ENCODE measurements at places on chromosomes 7 and 10.
A peak's percentile ranks its signal among the peaks of the same experiment; 100 is the strongest.

DNA sequence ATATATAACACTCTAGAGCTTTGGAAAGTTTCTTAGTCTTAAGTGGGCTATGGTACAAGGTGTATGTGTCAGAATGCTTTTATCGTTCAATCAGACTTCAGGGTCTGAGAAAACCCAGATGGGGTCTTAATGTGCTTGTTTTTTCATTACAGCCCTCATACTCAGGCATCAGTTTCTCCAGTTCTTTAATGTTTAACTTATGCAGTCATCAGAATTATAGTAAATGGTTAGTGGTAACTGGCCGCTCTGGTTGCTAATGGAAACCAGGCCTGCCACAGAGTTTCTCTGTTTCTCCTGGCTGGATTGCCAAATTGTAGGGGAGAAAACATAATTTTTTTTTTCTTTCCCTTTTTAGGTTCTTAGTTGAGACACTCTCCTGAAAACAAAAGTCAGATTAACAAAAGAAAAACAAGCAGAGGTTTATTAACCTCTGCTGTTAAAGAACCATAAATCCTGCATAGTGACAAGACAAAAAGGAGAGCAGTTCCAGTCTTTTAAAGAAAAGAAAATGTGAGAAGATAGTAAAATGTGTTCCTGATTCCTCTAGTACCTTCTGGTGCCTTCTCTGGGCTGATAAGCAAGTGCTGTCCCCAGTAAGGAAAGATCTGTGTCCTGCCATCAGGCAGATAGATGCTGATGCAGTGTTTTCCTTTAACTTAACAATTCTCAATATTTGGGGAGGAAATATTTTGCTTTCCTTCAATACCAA lies 21.5 kb upstream of the GHITM start:
- DNase-seq = no peak

GRCh38 chr10:68218786-68219185 lies 13.1 kb downstream of the ATOH7 start:
- no peak for DNase-seq

GRCh38 chr10:7077880-7078279 lies 333.0 kb downstream of the SFMBT2 start:
- no peak for DNase-seq

DNA sequence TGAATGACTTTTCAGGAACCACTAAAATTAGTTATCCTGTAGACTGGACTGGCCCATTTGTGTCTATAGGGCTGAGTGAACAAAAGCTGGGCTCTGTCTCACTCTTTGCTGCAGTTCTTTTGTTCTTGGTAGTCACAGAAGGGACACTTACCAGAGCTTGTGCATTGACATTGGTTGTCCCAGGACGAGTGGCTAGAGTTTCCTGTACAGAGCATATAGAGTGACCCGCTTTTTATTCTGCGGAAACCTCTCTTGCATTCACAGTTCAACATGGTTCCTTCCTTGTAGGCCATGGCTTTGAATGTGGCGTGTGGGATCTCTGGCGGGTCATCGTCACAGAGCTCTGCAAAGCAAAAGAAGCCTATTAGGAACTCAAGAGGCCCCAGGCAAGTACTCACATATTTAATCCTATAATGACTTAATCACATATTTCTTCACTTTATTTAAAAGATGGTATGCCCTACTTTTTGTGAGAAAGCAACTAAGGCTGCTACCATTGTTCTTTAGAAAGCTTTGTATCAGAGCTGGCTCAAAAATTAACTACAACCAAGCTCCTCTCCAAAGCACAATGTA lies 36.4 kb downstream of the IL2RA start:
- no peak for DNase-seq

DNA sequence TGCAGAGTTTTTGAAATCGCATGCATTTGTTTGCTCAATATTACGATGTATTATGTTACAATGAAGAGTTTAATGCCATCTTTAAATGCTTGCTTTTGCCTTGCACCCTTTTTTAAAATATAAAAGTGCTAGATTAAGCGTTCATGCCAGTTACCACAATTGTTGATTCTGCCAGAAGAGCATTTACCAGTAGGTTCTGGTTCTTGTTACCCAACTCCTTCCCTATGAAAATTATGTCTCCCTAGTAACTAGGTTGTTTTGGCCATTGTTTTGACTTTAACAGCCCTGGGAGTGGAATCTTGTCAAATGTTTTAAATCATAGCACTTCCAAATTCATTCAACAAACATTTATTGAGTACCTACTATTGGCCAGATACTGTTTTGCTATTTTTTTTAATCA lies 32.8 kb upstream of the CDK14 start:
- DNase-seq = no peak

GRCh38 chr10:79196470-79197461 lies 128.0 kb downstream of the ZMIZ1 start:
- peak; percentile 54 for DNase-seq

GRCh38 chr7:55314967-55315366 lies 50.2 kb upstream of the LANCL2 start:
- no peak for DNase-seq

DNA sequence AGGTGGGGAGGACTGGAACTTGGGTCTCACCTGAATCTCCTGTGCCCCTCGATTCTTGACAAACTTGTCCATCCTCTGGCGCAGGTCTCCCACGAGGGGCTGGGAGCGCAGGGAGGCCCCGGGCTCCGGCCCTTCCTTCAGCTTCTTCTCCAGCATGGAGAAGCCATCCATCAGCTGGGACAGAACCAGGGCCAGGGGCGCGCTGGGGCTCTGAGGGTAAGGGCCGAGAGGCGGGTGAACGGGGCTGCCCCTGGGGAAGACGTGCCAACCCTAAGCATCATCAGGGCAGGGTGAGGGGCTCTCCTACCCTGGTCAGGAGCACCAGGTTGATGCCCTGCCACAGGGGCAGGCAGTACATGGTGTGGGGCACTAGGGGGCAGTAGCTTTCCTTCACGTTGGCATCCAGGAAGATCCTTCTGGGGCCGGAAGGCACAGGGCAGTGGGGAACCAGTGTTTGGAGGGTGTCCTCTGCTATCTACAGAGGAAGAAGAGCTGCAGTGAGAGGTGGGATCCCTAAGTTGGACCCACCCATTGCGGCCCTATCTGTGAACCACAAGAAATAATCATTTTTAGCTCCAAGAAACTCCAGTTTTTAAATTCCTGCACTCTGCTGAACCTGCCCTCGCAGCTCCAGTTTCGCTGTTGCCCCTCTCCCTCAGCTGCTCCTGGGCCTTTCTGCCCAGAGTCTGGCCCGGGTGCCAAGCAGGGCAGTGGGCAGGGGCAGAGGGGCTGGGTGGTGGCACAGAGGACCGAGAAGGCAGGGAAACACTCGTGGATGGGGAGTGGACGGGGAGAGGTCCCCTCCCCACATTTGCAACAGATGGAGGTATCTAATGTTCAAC lies 10.8 kb upstream of the PYROXD2 start:
- no peak for DNase-seq

- DNase-seq = no peak
These were observed 126.5 kb upstream of the ZNF438 start for GRCh38 chr10:31158011-31158658.

Measured in stimulated activated CD8-positive, alpha-beta memory T cell treated with anti-CD3 and anti-CD28 coated beads, Interleukin-4, amount 100 ng/mL, for 1 hour (primary cell).